ENCODE measurements at places on chromosomes 2 and 18.

DNA sequence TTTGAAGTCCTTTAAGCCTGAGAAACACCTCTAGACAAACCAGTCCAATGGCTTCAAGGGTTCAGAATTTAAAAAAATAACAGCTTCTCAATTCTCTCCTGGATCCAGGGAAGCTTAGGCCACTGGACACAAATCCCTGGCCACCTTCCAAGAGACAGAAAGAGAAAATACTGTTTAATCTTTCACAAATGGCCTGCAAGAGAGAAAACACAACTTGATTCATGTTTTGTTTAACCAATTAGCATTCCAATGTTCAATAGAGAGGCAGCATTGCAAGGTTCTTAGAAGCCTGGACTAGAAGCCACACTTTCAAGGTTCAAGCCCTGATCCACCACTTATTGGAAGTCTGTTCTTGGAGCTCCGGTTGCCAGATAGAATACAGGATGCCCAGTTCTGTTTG lies 109.0 kb upstream of the PARD3B start:
- no peak for DNase-seq

DNA sequence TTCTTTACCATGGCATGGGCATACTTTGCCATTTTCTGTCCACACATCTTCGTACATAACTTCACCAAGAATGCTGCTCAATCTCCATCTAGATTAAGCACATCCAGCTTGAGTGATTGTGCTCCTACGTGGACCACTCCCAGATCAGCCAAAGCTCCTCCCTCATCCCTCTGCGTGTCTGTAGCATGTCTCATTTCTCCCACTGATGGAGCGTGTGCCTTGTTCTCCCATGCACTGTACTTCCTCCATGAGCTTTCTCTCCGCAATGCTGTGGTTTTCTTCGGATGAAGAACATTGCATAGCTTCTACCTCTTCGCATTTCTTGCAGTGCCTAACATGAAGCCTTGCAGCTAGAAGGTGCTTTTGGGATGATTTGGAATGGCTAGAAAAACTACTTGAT lies 13.5 kb downstream of the CCL20 start:
- no peak for DNase-seq

- no peak for DNase-seq
Observed at GRCh38 chr2:190881084-190881597, 520 bp downstream of the GLS start.

GRCh38 chr2:149894226-149894625 lies 306.7 kb upstream of the MMADHC start:
- no peak for DNase-seq

GRCh38 chr2:136399667-136400289 lies 281.8 kb upstream of the CXCR4 start:
- no peak for DNase-seq

- DNase-seq = no peak
Observed at GRCh38 chr2:16262526-16263178, 322.3 kb downstream of the MYCN start.

GRCh38 chr2:11541693-11542274 lies 7.9 kb downstream of the GREB1 start:
- no peak for DNase-seq
